Kidney (tissue), 22 donors: ENCODE measurements at places on chromosomes 7 and 10. TPM values are rescaled to one million over a fixed set of nuclear protein-coding genes. Genes with fewer than 3 reads are reported as not detected.
A peak's percentile ranks its signal among the peaks of the same experiment; 100 is the strongest.

DNA sequence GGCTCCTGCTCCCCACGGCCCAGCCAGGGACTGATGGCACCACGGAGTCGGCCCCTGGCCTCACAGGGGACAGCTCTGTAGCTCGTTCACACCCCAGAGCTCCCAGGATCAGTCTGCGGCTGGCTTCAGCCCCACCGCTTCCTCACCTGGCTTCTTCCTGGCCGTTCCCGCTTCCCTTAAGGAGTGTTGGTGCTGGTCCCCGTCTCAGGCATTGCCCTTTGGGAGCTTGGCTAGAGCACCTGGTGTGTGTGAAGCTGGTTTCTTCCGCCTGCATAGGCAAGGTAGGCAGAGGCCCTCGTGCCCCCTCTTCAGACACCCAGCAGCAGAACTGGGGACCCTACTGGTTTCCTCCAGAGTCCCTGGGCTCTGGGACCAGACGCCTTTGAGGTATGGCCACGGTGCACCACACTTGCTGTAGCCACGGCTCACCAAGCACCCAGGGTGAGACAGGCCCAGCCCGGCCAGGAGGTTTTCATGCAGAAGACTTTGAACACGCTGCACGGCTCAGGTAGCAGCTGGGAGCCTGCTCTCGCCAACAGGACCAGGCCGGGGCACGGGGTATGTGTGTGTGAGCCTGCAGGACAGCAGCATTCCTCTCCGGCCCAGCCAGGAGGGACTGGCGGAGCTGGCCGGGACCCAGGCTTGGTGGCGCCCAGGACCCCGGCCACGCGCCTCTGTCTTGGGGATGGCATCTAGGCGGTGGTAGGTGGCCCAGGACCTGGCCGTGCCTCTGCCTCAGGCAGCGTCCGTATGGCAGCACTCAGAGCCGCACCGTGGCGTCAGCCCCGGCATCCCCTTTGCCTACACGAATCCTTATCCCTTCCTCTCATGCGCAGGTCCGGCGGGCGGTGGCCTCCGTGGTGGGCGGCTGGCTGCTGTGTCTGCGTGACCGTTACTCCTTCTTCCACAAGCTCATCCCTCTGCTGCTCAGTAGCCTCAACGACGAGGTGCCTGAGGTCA lies 13.2 kb upstream of the PRKAR1B start:
- peaks cover 9% of the 10 kb centered on the region for H3K36me3 ChIP-seq
- no peaks in the 10 kb centered on the region for H3K27me3 ChIP-seq
- no peak for DNase-seq
- no peak overlapping the region for H3K27ac ChIP-seq
- no peaks in the 10 kb centered on the region for H3K4me1 ChIP-seq

DNA sequence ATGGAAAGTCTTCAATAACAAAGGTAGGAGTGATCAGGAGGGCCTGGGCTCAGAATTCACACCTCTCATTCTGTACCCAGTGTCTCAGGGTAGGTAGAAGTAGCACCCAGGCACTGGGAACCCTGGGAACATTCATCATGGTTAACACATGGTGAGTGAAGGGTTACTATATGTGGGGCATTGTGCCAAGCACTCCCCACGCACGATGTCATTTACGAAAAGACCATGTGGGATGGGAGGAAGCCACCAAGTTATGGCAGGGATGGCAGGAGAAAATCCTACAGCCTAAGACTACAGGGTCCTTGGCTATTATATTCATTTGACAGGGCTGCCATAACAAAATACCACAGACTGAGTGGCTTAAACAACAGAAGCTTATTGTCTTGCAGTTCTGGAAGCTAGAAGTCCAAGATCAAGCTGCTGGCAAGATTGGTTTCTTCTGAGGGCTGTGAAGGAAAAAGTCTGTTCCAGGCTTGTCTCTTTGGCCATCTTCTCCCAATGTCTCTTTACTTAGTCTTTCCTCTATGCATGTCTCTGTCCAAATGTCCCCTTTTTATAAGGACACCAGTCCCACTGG lies 27.7 kb upstream of the DDIT4 start:
- no peaks in the 10 kb centered on the region for H3K27me3 ChIP-seq
- H3K36me3 ChIP-seq, result no peaks in the 10 kb centered on the region
- no peak for DNase-seq
- H3K27ac ChIP-seq, result peak overlapping the region; percentile 5
- H3K4me1 ChIP-seq, result peaks cover 50% of the 10 kb centered on the region

PRLHR gene
- total RNA-seq, result not detected

GRCh38 chr7:43482679-43483252 lies 100.1 kb upstream of the STK17A start:
- no peak overlapping the region for H3K27ac ChIP-seq
- no peaks in the 10 kb centered on the region for H3K4me1 ChIP-seq
- no peaks in the 10 kb centered on the region for H3K27me3 ChIP-seq
- DNase-seq, result no peak
- peaks cover 4% of the 10 kb centered on the region for H3K36me3 ChIP-seq
- no peak overlapping the region for H3K4me3 ChIP-seq

BICC1 gene
- total RNA-seq, result 136 TPM
